ENCODE measurements at places on chromosomes 4 and X.

GRCh38 chr4:171484681-171485080 is 328.5 kb upstream of the GALNTL6 start:
- no peak for DNase-seq

DNA sequence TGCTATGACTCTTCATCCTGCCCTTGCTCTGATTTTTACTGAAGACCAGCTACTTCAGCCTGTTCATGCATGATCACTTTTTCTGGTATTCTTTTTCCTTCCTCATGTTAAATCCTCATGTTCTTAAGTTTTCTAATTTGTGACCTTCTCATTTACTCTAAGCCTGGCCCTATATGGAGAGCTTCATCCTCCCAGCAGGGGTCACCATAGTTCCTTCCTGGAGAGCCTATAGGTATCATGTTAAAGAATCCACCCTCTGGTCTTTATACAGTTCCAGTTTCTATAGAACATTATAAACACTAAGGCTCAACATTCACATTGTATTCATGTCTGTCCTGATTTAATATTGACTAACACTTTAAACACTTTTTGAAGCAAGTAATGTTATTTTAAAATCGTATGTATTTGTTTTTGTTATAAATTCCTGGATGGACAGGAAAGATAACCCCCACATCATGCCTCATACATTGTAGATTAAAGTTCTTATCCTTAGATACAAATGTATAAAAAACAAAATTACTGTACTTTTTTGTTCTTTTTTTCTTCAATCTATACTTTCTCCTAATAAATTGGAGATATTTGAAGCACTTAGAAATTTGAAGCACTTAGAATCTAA is 53.8 kb upstream of the OTUD4 start:
- DNase-seq = peak; percentile 19

- no peak for DNase-seq
Observed at GRCh38 chrX:44585866-44586265, 43.2 kb upstream of the FUNDC1 start.

DNA sequence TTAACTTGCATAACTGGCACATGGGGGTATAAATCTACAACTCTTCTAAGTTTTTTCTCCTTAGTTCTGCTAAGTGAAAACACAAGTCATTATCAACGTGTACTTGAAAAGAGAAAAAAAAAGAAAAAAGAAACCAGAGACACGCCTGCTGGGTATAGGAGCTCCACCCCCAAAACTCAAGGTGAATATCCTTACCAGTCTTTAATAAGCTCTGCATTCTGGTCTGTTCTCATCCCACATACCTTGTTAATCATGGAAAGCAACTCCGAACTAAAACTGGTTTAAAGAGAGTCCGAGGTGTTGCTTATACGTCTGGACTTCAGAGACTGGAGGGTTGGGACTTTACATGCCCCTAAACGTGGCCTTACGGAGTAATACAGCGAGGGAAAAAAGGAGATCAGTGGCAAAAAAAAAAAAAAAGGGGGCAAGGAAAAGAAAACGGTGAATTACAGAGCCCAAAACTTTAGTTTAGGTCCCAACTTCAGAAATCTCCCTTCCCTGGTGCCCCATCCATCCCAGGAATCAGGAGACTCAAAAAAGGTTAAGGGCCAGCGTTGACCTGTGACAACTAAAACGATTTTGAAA is 1.0 kb downstream of the PGRMC2 start:
- no peak for DNase-seq

DNA sequence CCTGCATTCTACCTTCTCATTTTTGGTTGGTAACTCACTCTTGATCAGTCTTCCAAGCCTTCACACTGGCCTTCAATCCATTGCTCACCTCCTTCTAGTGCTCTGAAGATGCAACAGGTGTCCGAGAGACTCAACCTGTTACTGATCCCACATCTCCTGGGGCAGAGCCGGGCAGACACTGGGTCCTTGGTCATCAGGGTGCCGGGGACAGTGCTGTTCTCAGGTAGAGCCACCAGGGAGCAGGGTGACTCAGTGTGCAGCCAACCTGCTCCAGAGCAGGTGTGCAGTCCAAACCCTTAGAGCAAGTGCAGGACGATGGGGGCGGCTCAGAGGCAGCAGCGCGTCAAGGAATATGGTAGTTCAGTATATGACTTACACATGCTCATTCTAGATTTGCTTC is 188.4 kb downstream of the DHX15 start:
- no peak for DNase-seq

DNA sequence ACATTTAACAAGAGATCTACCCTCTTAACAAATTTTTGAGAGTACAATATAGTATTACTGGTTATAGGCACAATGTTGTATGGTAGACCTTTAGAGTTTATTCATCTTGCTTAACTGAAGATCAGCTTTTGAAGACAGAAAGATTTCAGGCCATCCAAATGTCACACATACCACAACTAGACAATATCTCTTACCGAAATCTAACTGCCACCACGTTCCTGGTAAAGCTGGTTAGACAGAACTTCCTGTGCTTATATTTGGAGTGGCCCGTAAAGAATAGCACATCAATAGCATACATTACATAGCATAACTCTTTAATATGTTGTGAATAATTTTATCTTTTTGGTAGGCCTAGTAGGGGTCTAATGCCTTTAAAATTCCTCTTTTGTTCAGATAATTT is 29.8 kb upstream of the ARHGEF6 start:
- no peak for DNase-seq

GRCh38 chrX:103811858-103812257 is 20.2 kb downstream of the RAB9B start:
- DNase-seq = no peak

DNA sequence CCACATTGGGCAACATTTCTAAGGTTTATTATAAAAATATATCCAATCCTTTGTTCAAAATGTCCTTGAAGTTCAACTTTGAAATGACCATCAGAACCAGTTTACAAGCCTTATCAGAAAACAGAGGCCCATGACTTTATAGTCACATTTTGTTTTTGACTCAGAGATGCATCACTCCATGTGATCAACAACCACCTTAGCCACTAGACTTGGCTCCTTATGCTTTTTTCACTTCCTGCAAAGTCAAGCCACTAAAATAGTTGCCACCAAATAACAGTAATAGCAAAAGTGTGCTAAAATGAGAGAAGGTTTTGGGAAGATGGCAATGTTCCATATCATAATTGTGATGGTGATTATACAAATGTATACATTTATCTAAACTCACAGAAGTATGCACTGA is 181.7 kb downstream of the MAML3 start:
- DNase-seq = no peak

DNA sequence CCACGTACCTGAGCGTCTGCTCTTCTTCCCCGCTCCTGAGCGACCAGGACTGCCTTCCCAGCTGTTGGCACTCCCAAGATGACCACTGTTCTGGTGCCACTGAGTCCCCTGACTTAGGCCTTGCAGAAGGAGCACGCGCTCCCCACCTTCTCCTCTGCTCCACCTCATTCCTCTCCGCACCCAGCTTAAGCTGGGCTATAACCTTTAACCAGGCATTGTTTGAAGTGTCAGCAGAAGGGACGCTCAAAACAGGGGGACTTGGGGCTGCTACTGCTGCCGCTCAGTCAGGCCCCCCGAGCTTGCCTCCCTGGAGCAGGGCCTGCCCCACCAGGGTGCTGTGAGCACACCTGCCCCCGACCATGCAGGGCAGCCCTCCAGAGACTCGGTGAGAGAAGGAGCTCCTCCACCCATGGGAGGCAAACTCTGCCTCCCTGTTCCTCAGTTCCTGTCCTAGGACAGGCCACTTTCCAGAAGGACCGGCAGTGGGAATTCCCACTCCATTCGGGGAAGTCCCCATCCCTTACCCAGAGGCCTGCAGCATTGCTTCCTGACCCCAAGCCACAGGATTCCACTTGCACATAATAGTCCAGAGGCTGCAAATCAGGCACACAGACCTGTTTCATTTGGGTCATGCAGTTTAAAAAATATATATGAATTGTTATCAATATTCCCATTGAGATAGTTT is 99.7 kb upstream of the ENPP6 start:
- no peak for DNase-seq

GRCh38 chr4:9845791-9846493 is 64.5 kb downstream of the DRD5 start:
- DNase-seq = no peak

- DNase-seq = no peak
Observed at GRCh38 chr4:7863911-7864681, 75.6 kb downstream of the AFAP1 start.

- no peak for DNase-seq
Observed at GRCh38 chrX:130253916-130254315, 14.8 kb downstream of the ZNF280C start.

GRCh38 chr4:12186526-12186925 is 757.8 kb upstream of the HS3ST1 start:
- DNase-seq = no peak

DNA sequence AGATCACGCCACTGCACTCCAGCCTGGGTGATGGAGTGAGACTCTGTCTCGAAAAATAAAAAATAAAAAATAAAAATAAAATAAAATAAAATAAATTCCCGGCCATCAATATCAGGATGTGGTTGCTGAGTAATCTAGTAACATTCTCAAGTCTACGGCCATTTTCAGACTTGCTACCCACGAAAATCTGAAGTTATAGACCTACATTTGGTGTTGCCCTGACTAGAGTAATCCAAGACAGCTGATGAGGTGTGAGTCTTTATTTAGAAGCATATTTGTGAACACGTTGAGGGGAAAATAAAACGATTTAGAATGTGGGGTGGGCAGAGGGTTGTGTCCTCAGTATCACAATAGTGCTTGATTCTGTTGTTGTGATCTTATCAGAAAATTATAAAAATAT is 130.2 kb upstream of the MID1 start:
- DNase-seq = no peak

DNA sequence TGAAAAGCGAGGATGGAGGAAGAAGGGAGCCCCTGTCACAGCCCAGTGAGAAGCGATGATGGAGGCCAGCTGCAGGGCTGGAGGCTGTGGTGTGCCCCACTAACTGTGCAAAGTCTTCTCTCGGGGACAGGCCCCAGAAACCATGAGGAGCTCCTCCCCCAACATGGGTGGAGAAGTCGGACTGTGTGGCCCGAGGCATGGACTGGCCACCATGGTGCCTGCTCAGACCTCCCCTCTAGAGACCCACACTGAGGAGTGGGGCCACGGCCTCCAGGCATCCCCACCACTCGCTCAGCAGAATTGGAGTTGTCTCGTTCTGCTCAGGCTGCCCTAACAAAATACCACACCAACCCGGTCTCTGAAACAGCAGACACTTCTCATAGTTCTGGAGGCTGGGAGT is 12.2 kb upstream of the PDE6B start:
- no peak for DNase-seq

DNA sequence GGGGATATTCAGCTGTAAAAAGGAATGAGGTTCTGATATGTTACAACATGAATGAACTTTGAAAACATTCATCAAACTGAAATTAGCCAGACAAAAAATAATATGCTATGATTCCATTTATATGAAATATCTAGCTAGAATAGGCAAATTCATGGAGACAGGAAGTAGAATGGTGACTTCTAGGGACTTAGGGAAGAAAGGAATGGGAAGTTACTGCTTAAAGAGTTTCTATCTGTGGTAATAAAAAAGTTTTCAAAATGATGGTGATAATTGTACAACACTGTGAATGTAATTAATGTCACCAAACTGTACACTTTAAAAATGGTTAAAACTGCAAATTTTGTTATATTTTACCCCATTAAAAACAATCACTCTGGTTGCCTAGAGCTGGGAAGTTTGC is 30.2 kb downstream of the SMIM14 start:
- no peak for DNase-seq

- DNase-seq = no peak
Observed at GRCh38 chr4:121749225-121749624, 15.7 kb downstream of the SMIM43 start.
